ENCODE measurements at places on chromosomes 11 and 22.

DNA sequence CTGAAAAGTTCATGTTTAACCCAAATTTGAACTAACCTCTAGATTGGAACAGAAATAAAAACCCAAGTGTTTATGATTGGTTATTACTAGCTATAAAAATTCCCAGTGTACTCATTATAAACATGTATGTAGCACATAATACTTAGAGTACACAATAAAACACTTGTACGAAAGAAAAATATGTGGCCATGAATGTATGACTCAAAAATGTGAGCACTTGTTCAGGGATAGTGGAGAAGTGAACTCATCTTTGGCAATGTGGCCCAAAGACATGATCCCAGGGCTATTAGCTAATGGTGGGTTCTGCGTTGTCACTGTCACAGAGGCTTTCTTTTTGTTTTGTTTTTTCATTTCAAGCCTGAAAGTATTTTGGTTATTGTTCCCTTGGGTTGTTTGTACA lies 72.0 kb downstream of the PPFIBP2 start:
- no peak for DNase-seq

- DNase-seq = no peak
Observed at GRCh38 chr11:60672255-60672654, 27.2 kb upstream of the MS4A8 start.

DNA sequence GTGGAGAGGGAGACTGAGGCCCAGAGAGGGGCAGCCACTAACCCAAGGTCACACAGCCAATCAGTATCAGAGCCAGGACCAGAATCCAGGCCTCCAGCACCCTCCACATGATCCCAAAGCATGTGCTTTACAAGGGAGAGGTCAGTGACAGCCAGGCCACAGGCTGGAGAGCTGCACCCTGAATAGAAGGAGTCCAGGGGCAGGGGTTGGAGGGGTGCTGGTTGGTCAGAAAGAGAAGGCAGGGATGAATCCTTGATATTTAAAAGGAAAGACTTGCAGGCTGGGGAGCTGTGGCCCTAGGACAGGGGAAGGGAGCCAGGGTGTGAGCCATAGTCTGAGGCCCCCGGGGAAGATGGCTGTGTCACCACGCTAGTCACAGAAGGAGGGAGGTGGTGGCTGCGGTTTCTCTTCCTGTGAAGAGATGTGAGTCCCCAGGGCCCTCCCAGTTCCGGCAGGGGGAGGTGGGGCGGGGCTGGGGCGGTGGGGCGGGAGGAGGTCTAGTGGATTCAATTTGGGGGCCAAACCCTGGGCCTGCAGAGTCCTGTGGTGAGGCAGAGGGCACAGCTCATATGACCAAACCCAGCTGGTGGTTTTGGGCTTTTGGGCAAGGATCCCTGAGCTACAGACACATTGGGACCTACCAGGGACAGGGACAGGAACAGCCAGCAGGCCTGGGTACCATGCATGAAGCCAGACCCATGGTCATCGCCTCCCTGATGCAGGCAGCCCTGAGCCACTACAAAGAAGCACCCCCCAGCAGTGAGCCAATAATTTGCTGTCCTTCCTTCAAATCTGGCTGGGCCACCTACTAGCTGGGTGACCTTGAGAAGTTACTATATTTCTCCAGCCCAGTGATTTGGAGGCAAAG lies 14.0 kb downstream of the RAC2 start:
- DNase-seq = peak; percentile 98

DNA sequence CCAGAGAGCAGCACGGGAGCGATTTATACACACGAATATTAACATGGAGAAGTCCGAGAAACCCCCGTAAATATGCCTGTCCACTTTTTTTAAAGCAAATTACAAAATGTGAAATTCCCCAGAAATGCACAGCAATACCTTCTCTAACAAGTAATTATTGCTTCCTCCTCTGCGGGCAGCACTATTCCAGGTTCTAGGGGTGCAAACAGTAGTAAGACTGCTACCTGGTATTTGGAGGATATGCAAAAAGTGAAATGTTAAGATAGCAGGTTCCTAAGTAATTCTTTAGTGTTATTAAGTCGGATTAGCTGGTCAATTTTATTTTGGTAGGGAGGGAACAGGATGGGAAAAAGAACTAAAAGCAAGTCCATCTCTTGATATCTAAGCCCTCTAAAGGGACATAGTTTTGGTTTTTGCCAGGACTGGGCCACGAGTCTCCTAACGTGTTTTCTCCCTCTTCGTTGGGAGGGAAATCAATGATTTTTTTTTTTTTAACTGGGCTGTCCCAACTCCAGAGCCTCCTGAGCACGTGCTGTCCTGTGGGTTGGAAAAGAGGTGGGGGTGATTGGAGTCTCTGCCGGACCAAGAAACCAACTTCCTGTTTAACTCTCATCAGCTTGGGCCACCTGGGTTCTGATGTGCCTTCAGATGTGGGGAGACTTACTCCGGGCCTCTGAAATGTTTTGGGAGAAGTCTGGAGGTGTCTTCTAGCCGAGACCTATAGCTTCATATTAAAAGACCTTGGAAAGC lies 1.7 kb upstream of the XBP1 start:
- DNase-seq = no peak

- no peak for DNase-seq
Observed at GRCh38 chr11:65810046-65810868, 23.4 kb downstream of the OVOL1 start.

GRCh38 chr11:130085671-130086290 lies 16.1 kb downstream of the APLP2 start:
- no peak for DNase-seq

DNA sequence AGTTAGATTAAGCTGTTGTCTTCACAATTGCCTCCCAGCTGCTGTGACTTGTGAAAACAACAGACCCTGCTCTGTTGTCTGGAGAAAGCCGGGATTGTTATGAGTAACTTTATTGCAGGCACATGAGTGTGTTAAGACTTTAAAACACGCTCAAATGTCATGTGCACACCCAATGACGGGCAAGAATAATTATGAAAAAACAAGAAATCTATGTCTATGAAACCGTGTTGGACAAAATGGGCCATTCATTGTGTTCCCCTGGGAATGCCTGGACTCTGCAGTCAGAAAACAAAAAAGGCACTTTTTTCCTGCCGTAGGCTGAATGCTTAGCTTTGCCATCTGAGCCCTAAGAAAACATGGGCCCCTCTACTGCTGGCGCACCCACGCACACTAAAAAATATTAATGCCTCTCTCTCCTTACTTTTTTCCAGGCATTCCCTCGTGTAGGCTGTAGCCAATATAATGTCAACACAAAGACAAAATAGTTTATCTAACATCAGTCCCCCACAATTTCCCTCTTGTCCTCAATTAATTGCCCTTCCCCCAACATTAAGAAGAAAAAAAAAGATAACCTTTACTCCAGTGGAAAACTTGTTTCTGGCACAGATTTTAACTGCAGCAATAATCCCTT lies 207.9 kb downstream of the SOX6 start:
- DNase-seq = no peak

DNA sequence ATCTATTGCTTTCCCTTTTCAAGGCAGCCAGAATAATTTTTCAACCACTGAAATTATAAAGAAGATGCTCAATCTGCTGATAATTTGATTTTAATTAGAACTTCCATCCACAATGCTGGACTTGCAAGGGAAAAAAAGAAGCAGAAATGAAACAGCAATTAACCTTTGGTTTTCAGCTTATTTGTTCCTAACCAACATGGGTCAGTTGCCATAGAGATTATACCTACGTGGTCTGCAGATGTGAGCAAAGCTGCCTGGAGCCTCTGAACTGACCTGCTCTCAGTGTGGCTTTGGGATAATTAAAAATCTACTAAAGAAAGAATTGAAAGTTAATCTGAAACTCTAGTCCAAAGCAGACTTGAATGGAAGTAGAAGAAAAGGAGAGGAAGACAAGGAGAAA lies 195.7 kb upstream of the API5 start:
- no peak for DNase-seq

DNA sequence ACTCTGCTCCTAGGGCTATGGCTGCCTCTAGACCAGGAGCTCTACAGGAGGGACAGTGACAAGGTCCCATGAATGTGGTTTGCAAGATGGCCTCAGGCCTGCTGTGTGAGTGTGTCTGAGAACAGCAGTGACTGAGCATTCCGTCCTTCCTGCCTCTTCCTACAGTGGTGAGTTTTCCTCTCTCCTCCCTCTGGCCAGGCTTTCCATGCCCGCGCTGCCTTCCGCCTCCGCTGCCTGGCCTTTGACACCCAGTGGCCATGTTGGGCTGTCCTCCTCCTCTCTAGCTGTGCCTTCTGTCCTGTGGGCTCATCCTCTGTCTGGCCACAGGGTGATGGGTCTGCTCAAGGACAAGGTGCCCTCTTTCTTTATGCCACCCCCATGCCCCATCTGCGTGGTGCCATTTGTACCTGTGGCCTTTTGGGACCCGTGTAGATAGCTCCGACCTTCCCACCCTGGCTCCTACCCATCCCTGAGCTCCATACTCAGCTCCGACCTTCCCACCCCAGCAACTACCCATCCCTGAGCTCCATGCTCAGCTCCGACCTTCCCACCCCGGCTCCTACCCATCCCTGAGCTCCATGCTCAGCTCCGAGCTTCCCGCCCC lies 970.4 kb downstream of the BRD1 start:
- DNase-seq = no peak

GRCh38 chr11:10604340-10604748 lies 35.9 kb upstream of the LYVE1 start:
- DNase-seq = no peak

GRCh38 chr11:70816156-70816678 lies 417.9 kb downstream of the CTTN start:
- DNase-seq = no peak

DNA sequence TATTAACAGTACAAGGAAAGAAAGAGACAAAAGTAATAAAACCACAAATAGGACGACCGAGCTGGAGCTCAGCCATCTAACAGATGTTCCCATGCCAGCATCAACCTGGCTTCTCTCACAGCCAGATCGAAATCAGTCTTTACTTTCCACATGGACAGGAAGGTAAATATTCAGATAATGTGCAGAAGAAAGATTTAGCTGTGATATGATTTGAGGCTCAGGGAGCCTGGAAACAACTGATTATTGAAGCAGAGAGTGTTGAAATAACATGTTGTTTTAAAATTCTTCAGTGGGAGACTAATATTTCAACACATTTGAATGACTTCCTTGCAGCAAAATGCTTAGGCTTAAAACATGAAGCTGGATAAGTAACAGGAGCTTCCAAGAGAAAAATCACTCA lies 546.8 kb downstream of the ETS1 start:
- no peak for DNase-seq

DNA sequence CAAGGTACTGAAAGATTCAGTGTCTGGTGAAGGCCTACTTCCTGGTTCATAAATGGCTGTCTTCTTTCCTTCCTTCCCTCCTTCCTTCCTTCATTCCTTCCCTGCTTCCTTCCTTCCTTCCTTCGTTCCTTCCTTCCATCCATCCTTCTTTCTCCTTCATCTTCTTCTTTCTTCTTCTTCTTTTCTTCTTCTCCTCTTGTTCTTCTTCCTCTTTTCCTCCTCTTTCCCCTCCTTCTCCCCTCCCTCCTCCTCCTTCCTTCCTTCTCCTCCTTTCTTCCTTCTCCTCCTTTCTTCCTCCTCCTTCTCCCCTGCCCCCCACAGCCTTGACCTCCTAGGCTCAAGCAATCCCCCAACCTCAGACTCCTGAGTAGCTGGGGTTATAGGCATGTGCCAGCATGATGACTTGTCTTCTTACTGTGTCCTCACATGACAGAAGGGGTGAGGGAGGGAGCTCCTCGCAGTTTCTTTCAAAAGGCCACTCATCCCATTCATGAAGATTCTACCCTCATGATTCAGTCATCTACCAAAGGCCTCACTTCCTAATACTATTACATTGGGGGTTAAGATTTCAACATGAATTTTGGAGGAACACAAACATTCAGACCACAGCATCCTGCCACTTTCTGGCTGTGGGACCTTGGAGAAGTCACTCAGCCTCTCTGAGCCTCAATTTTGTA lies 22.6 kb upstream of the CCDC134 start:
- DNase-seq = no peak

- no peak for DNase-seq
Observed at GRCh38 chr11:88521799-88522201, 184.3 kb upstream of the CTSC start.

DNA sequence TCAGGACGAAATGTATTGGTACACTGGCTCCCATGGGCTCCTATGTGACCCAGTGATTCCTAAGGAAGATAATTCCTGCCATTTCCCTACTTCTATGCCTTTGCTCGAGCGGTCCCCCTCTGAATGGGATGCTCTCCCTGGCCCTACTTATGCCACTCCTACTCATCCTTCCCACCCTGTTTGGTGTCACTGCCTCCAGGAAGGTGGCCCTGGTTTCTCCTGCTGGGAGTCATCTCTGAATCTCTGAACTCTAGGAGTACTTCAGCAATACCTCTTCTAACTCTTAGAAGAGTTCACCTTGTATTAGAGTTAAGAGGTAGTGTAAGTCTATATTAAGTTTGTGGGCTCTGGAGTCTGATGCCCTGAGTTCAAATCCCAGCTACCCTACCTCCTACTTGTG lies 35.5 kb upstream of the LRRC55 start:
- no peak for DNase-seq

DNA sequence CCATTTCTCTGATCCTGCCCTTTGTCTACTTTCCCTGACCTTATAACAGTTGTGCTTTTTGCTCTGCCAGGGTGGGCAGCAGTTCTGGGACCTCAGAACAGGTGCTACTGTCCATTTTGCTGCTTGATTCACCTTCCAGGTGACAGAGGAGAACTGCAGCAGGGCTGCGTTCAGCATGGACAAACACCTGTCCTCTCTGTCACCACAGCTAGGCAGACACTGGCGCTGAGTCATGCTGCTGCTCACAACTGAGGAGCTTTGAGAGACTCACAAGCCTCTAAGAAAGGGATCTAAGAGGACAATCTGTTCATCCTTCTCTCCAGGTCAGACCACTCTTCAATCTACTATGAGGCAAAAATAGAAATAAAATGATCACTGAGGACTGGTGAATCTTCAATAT lies 1144.5 kb upstream of the CCDC90B start:
- no peak for DNase-seq

DNA sequence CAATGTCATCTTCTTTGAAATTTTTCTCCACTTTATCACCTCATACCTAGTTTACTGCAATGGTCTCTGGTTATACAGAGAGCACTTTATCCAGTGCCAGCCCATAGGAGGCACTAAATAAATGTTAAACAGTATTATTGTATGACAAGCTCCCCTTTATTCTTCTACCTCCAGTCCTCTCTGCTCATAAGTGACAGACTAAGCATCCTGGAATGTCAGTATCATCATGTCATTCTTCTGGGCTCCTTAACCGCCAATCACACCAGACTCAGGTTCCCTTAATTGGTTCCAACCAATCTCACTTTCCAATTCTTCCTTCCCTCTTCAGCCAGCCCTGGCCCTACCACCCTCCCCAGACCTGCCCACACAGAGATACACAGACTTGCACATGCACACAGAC lies 93.1 kb downstream of the RPL27A start:
- no peak for DNase-seq
